ENCODE measurements at places on chromosomes 4 and X.

DNA sequence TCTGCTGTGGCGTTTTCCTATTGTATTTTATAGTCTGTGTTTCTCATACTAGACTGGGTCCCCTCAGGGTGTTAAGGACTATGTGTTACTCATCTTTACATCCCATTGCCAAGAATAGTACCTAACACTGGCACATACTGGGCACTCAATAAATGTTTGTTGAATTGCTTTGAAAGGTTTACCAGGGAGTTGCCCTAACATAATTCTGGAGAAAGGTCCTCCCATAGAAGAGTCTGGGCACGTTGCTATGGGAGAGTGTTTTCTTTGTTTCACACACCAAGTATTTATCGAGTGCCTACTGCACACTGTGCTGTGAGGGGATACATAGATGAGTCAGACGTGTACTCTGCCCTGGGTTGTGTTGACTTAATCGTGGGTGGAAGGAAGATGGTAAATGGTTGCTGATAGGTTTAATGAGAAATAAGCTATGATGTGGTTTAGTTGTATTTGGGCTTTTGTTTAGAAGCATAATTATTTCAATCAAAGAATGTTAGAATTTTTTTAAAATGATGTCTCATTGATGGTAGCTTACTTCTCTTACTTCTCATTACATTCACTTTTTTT, 42.9 kb downstream of the AFF1 start:
- DNase-seq: peak; percentile 75

- no peak for DNase-seq
These were observed 62.8 kb downstream of the FGF16 start for GRCh38 chrX:77510007-77510406.

DNA sequence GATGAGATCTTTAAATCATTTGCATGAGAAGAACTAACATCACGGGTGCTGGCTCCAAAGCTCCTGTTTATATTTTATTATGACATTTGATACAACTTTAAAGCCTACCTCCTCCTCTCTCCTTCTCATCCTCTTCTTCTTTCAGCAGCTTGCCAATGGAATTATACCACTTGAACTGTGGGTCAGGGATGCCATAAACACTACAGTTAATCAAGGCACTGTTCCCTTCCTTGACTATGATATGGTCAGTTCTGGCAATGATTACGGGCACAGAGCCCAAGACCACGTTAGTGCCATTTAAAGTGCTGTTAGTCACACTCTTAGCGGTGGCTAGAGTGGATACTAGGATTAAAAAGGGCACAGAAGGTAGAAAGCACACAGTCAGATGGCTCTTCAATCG, 20.7 kb downstream of the MFAP3L start:
- DNase-seq: no peak

DNA sequence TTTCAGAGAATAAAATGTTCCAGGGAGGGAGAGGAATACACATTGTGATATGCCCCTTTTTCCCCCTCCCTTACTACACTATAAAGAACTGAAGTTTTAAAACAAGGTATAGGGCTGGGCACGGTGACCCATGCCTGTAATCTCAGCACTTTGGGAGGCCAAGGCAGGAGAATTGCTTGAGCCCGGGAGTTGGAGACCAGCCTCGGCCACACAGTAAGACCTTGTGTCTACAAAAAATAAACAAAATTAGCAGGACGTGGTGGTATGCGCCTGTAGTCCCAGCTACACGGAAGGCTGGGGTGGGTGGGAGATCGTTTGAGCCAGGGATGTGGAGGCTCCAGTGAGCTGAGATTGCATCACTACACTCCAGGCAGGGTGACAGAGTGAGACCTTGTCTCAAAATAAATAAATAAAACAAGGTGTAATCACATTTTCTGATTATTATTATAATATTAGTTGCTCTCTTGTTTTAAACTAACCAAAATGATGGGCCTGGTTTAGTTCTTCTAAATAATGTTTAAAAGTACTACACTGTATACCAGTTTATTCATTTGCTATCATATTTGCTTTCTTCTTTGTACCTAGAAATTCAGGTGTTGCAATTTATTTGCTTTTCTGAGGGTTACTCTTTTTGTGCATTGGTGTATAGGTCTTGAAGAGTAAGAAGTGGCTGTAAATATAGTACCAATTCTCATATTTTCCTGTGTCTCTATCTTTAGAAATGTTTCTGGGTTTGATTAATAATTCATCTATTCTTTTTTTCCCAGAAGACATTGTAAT, 8.8 kb downstream of the TBC1D8B start:
- DNase-seq: no peak

DNA sequence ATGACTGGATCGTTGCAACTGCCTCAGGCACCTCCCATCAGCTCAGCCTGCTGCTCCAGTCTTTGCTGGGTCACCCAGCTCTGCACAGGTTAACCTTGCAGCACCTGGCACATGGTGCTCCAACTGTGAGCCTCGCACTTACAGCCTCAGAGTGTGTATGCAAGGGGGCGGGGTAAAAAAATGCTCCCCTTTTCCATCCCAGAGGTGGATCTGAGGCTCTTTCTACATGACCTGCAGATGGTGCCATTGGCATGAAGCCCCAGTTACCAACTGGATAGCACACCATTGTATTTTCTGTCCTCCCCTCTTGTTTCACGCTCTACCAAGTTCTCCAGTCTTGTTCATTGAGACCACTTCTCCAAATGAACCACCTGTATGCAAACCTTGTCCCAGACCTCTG, 46.2 kb upstream of the TRPC3 start:
- DNase-seq: peak; percentile 35

- DNase-seq: peak; percentile 83
These were observed at the start of gene ING2 for GRCh38 chr4:183504930-183505610. Gene ING2, plus strand, starts transcription at chr4:183505058. Its CDS starts 138 bp downstream, at chr4:183505196.

DNA sequence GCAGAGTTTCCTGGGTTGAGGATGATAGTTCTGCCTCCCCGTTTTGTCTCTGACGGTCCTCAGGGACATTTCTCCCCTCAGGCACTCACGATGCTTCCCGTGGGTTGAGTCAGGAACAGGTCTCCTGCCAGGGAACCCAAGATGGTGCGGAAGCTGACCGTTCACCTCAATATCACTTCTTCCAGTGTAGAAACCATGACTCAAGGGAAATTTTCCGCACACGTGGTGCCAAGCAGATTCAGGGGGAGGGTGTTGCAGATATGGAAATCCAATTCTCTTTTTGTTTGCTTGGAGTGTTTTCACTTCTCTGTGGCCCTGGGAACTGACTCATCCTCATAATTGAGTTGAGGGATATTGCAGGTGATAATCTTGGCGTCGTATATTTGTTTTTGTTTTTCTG, 46.7 kb downstream of the CXorf49B start:
- no peak for DNase-seq

- no peak for DNase-seq
These were observed 4.0 kb downstream of the C4orf46 start for GRCh38 chr4:158667651-158668198.

GRCh38 chr4:1971456-1972200, 37.1 kb downstream of the NELFA start:
- no peak for DNase-seq

- DNase-seq: no peak
These were observed 411.9 kb downstream of the SPOCK3 start for GRCh38 chr4:166822386-166822785.

- no peak for DNase-seq
These were observed 818.4 kb upstream of the GRID2 start for GRCh38 chr4:91485415-91485814.

DNA sequence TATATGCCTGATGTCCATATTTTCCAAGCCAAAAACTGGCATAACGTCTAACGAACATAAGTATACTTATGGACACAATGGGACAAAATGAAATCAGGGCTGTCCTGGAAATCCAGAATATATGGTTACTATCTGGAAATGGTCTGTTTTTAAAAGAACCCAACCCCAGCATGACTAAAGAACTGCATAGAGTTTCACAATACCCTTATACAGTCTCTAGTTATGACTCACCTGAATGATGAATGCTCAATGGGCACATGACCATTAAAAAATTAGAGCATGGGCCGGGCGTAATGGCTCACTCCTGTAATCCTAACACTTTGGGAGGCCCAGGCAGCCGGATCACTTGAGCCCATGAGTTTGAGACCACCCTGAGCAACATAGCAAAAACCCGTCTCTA, 31.8 kb downstream of the AMMECR1 start:
- DNase-seq: no peak

GRCh38 chr4:48909697-48910096, 3.1 kb upstream of the OCIAD2 start:
- no peak for DNase-seq

DNA sequence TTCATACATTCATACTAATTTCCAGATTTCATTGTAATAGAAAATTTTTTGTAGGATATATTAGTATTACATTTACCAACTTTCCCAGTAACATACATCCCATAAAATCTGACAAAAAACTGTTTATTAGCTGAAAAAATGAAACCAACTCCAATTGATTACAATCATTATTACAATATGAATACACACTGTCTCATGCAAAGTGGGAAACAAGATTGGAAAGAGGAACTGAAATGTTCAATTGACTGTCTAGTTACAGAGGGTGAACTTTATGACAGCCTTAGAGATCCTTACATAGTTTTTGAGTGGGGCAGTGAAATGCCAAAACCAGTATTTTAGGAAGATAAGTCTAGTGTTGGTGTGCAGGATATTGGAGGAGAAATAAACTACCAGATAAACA, 2.3 kb upstream of the AMBN start:
- no peak for DNase-seq

DNA sequence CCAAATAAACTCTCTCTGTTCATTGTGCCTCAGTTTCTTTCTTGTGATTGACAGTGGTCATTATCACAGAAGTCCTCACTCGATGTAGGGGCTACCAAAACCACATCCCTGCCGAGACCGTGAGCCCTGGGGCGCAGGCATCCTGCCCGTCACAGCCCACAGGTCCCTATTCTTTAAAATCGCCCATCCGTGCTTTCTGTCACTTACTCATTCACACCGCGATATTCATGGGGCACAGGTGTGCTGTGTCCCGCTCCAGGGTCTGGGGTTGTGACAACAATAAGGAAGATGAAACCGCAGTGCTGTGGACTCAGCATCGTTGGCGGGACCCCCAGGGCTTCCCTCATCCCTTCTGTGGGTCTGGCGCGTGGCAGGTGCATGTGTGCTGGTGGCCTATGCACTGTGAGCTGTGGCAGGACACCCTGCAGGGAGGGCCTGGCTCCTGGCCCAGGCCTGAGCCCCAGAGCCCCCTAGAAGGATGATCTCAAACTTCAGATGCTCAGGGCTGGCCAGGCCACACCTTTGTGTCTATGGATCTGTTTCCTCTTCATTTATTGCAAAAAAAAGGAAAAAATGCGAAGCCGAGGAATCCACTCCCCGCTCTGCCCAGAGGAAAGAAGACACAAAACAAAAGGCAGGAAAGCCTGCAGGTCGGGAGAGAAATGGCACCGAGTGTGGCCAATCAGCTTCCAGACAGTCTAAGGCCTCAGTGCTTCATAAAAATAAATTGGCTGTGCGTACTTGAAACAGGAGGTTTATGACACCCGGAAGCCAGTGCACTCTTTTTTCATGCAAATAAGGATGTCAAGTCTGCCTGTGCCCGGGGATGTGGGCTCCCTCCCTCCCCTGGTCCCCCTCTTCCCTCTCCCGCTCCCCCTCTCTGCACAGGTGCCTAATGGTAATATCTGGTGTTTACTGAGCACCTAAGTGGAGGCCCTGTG, 109.5 kb upstream of the ADRA2C start:
- DNase-seq: peak; percentile 81

DNA sequence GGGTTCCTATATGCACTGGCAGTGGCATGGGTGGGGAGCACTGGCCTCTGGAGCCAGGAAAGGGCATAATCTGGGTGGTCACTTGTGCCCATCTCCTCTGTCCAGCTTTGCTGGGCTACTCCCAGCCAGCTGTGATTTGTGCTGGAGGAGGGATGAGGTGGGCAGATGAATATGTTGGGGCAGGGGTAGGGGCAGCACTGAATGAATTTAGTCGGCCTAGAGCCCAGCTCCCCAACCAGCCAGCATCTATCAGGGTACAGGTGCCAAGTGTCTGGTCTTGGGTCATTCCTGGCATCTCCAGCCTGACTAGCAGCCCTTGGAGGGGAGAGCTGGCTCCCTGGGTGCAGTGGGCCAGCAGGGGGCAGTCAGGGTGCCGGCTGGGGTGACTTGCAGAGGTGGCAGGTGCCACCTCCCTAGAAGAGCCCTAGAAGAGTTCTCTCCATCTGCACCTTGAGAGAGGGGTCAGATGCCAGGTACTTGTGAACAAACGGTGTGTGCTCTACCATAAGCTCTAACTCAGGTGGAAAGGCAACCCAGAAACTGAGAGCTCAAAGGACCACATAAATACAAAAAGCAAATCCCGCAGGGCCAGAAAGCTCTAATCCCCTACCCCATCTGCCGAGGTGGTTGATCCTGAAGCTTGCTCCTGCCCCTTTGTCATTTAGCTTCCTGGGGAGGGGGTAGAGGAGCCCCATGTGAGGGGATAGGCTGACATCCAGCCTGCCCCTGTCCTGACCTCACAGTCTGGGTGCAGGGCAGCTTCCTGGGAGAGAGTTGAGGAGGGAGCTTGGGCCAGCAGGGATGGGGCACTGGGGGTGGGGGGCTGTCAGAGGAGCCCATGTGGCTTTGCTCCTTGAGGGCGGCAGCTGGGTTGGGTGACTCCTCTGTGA, 2.2 kb downstream of the SORCS2 start:
- peak; percentile 38 for DNase-seq

GRCh38 chrX:40090050-40090804, 7.5 kb downstream of the BCOR start:
- no peak for DNase-seq

GRCh38 chr4:42655921-42656678, 805 bp downstream of the ATP8A1 start:
- DNase-seq: peak; percentile 30

GRCh38 chrX:93649381-93649780, 24.0 kb downstream of the NAP1L3 start:
- DNase-seq: no peak

DNA sequence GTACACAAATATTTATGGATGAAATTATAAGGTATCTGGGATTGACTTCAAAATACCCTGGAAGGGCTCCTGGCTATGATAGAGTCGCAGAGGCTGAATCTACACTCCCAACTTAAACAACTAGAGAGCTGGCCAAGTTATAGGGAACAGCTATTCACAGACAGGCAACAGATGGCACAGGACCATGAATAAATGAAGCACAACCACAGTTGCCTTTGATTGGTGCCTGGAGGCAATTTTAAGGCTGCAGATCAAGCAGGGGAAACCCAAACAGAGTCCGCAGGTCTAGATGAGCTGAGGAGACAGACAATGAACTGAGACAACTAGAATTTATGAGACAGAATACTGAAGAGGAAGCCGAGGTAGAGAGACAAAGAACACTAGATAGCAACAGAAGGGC, 155.9 kb downstream of the EVC2 start:
- DNase-seq: peak; percentile 39

DNA sequence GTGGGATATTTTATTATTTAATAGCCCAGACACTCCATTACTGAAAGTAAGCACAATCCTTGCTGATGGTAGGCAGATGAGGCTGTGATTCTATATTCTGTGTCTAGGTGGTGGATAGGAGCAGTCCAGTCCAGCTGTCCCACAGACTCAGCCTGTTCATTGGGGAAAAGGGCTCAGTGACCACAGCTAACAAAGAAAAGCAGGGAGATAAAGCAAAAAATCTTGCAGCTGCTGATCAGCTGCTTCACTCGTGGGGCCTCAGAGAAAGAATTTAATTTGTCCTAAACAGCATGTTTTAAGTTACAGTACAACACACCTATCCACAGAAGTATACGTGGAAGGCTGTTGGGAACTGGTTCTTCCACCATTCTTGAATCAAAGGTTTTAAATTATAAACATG, 40.7 kb upstream of the ANK2 start:
- no peak for DNase-seq

All from NCI-H345 (cell line).